Anterior cingulate cortex (tissue), 58 donors: ENCODE measurements at places on chromosomes 3 and 15.

DNA sequence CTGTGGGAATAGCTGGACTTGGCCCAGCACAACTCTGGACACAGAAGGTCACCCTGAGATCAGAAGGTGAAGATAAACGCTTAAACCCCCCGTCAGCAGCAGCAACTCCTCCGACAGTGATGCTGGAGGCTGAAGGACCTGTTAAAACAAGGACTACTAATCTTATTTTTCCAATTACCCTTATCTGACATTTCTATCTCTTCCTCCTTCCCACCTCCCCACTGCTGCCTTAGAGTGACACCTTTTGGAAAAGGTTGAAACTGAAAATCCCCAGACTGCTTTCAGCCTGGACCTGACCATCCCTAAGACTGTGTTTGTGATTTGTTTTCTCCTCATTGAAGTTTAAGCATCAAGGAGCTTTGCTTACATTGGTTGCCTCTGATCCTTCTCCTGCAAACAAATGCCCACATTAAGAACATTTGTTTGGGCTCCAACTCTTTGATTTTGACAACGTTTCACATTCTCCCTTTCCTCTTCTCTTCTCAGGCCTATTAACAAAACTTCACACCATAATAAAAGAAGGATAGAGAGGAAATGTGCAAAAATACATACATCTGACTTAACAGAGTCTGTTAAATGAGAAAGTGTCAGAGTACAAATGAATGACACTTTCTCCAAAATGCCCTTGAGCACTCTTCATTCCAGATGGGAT lies 410.6 kb upstream of the WNT5A start:
- no peak for DNase-seq

- DNase-seq = no peak
Observed at GRCh38 chr3:127777332-127777731, 45.0 kb downstream of the MGLL start.

GRCh38 chr3:37096288-37096687 lies 78.1 kb downstream of the LRRFIP2 start:
- DNase-seq = no peak

DNA sequence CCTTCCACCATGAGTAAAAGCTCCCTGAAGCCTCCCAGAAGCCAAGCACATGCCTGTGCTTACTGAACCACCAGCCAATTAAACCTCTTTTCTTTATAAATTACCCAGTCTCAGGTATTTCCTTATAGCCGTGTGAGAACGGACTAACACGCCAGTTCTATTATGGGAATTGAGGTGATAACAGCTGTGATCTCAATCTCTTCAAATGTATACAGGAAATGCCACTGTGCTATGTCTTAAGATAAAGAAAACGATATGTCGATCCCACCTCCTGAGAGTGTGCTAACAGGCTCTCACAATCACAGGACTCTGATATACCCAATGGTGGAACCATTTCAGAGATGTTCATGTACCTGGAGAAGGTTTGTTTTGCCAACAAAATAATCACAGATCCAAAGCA lies 26.2 kb downstream of the CHSY1 start:
- no peak for DNase-seq

- DNase-seq = no peak
Observed at GRCh38 chr15:68583936-68584755, 5.4 kb downstream of the CORO2B start.

- no peak for DNase-seq
Observed at GRCh38 chr3:127419641-127420553, 132.1 kb upstream of the PRR20G start.

GRCh38 chr3:109210501-109210900 lies 74.0 kb downstream of the C3orf85 start:
- no peak for DNase-seq

- DNase-seq = no peak
Observed at GRCh38 chr3:18190646-18191045, 234.5 kb downstream of the SATB1 start.

DNA sequence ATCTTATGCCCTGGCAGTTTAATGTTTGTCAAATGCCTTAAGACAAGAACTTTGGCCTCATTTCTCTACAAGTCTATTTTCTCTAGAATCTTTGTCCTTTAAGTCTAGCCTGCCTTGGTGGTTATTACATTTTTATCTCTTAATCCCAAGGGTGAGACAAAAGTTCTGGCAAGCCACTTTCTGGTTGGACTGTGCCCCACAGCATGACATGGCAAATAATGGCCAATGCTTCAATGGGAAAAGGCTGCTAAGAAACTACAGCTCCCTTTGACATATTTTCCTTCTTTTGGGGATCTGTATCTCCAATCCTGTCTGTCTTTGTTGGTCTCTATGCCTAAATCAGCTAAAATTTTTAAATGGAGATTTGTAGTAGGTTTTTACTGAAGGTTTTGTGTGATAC lies 181.6 kb upstream of the MBNL1 start:
- no peak for DNase-seq

- no peak for DNase-seq
Observed at GRCh38 chr15:58233341-58233740, 95.2 kb downstream of the AQP9 start.

DNA sequence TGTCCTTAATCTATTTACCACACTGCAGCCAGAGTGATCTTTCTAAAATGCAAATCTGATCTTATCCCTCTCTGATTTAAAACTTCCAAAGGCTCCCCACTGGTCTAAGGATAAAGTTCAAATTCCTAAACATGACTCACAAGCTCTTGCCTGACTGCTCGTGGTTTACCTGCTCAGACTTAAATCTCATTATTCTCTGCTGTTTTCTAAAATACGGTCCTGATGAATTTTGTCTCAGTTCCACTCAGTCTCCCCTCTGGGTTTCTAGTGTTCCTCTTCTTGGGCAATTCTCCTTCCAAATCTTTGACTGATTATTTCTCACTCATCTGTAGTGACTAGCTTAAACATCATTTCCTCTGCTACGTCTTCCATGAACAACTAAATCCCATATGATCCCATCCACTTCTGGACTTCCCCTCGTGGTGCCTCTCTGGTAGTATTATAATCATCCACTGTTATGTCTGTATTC lies 108.3 kb downstream of the P3H2 start:
- DNase-seq = no peak

DNA sequence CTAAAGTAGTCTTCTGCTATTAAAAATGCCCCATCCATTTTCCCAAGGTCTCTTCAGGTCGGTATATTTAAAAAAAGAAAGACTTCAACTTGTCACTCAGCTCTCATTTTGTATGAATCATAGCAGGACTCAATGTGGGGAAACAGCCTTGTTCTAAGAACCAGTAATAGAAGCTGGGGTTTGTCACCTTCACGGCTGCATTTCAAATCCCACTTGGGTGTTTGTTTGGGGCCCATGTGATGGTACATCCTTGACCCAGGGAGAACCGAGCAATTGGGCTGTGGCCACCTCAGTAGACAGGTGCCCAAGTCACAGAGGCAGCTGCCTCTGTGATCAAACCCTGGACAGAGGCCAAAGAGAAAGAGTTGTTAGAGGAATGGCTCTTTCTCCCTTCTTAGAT lies 70.3 kb upstream of the ARL8B start:
- DNase-seq = no peak

GRCh38 chr3:5294356-5294755 lies 106.8 kb downstream of the EDEM1 start:
- DNase-seq = no peak

DNA sequence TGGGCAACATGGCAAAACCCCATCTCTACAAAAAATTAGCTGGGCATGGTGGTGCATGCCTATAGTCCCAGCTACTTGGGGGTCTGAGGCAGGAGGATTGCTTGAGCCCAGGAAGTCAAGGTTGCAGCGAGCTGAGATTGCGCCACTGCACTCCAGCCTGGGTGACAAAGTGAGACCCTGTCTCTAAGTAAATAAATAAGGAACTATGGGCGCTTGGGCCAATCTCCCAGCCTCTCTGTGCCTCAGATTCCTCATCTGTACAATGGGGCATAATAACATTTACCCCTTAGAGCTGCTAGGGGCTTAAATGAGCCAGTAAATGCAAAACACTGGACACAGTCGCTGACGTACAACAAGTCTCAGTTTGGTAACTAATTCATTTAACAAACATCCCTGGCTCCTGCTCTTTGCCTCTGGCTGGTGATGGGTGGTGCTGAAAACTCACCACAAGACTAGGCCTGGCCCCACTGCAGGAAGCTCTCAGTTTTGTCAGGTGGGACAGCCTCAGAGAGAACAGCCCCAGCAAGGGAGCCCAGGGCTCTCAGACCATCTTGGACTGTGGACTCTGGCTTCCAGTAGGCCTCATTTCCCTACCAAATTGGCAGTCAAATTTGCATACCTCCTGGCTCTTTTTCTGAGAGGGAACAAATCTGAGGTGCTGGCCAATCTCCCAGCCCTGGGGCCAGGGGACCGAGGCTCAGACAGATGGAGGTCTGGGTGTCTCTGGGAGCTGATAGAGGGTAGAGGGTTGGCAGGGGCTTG lies 6.4 kb upstream of the TBC1D2B start:
- DNase-seq = no peak
